CD4-positive, alpha-beta T cell treated with Interferon gamma for 1 hour (primary cell): ENCODE measurements at places on chromosomes 7 and 10.

- DNase-seq: no peak
Measured at GRCh38 chr10:21926949-21927348, 76.6 kb downstream of the DNAJC1 start.

- DNase-seq: no peak
Measured at GRCh38 chr7:74263399-74264120, 9.4 kb upstream of the RFC2 start.

- DNase-seq: no peak
Measured at GRCh38 chr10:126225672-126226008, 162.6 kb downstream of the ADAM12 start.

- no peak for DNase-seq
Measured at GRCh38 chr7:64774204-64774842, 19.9 kb upstream of the ZNF138 start.

- DNase-seq: no peak
Measured at GRCh38 chr10:129808092-129808983, 155.7 kb downstream of the EBF3 start.

GRCh38 chr7:77427996-77428603, 12.0 kb upstream of the GSAP start:
- DNase-seq: peak; percentile 62

DNA sequence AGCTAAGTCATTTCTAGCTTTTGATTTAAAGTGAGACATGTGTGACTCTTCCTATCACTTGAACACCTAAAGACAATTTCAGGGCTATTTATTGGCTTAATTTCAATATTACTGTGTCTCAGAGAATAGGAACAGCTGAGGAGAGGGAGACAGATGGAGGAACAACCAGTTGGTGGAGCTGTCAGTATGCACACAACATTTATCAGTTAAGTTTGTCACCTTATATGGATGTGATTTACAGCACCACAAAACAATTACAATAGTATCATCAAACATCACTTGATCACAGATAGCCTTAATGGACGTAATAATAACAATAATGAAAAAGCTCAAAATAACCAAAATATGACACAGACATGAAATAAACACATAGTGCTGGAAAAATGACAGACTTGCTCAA, 129.6 kb downstream of the NPSR1 start:
- DNase-seq: no peak

DNA sequence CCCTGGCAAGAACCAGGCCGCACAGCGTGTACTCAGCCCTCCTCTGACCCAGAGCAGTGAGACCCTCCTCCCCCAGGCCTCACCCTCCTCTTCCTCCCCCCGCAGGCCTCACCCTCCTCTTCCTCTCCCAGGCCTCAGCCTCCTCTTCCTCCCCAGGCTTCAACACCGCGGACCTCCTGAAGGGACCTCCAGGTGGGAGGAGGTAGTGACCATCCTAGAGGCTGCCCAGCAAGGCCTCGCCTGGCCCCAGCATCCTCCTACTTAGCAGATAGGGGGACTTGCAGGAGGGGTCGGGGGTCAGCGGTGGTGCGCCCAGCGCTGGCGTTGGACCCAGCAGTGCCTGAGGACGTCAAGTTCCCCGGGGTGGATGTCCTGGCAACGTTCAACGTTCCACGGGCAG, 270.8 kb downstream of the ELFN1 start:
- DNase-seq: no peak

GRCh38 chr7:7819442-7820247, 101.2 kb upstream of the RPA3 start:
- no peak for DNase-seq

DNA sequence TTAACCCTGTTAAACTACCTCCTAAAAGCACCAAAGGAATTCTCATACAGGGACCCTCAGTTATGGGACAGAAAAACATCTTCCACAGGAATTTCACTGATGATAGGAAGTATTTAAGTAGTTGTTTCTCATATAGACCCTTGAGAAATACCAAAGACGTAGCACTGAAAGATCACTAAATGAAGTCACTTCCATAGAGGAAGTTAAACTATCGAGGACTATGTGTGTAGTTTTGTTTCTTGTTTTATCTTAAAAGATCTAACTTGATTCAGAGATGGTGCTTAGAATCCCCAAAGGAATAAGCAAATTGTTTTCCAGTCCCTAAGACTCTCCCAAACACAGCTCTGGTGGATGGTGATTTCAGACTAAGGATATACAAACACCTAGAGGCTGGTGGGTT, 94.8 kb upstream of the AFAP1L2 start:
- DNase-seq: no peak

DNA sequence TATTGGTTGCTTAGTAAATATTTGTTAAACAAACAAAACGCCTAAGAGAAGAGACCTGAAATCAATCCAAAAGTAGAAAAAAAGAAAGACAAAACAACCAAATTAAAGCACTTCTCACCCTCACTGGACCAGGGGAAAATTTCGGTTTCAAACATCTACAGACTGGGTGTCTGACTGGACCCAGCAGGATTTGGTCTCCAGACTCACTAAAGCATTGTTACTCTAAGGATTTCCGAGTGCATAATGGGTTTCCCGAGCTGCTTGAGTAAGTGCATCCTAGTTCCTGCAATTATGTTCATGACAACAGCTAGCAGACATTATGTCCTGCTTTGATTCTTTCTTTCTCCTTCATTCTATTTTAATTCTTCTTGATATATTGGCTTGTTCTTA, 51.8 kb upstream of the FAM3C start:
- no peak for DNase-seq

DNA sequence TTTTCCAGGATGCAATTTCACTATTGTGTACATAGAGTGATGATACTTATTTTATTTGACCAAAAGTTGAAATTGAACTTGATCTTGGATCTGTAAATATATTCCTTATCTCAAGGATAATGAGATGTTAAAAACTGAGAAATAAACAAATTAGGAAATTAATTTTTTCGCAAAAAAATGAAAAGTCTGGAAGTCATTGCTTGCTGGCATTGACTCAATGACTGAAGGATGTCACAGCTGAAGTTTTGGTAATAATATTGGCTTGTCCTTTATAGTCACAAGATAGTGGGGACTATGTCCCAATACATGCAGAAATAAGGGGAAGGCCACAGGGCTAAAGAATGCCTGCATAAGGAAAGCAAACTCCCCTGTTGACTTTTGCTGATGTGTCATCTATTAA, 92.8 kb downstream of the FOXP2 start:
- DNase-seq: no peak

DNA sequence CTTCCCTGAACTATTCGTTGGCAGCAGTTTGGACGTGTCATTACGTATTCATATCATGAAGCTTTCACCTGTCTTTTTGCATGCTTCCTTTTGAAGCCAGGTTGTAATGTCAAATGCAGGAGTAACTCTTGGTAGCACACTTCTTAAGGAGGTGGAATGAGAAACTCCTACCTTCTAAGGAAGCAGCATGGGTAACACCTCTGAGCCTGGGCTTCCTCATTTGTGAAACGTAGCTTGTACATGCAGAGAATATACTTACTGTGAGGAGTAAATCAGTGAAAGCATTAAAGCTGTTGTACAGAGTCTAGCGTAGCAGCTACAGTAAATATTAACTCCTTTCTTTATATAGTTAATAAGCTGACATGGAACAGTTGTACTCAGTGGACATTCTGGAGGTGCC, 21.1 kb downstream of the CUL1 start:
- DNase-seq: no peak

DNA sequence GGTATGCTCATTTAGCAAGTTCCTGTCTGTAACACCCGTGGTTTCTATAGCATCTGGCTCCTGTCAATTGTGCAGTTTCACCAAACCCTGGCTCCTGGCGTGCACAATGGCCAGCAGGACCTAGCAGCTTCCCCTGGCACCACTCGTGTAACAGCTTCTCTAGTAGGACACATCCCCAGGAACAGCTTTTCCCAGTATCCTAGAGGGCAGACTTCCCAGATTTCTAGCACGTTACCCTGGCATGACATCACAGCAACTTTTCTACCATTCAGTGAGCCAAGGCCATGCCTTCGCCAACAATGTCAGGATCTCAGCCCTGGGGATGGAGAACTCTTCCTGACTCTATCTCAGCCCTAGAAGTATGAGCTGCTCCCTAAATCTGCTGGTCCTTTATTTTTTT, 6.5 kb downstream of the YME1L1 start:
- DNase-seq: no peak

DNA sequence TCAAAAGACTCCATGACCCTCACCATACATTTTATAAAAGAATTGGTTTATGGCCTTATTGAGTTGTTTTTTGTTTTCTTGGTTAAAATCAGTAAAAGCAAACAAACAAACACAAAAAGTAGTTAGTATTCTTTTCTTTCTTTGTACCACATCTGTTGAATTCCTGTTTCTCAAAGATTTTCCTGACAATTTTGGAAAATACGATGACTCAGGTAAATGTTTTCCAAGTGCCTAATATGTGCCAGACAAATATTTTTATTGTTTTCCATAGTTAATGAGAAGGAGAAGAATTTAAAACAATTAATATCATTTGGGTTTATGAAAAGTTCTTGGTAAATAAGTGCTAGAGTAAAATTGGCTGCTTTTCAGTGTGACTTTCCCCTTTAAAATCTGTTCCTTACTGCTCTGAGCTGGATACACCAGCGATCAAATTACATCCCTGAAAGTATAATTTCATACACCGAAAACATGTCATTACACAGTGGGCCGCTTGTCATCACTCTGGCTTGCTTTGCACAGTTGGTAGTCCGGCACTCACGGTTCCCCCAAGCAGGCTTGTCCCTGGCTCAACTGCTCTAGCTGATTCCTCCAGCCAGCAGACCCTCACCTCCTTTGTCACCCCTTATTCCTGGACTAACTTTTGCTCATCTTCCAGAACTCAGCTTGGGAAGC, 80.5 kb downstream of the TBXAS1 start:
- no peak for DNase-seq

- DNase-seq: no peak
Measured at GRCh38 chr7:1270181-1270580, 37.5 kb downstream of the UNCX start.

GRCh38 chr10:44696496-44696895, 214.6 kb upstream of the TMEM72 start:
- no peak for DNase-seq

- no peak for DNase-seq
Measured at GRCh38 chr7:79927116-79927515, 207.5 kb upstream of the GNAI1 start.

GRCh38 chr10:1462994-1463633, 274.2 kb downstream of the ADARB2 start:
- no peak for DNase-seq

DNA sequence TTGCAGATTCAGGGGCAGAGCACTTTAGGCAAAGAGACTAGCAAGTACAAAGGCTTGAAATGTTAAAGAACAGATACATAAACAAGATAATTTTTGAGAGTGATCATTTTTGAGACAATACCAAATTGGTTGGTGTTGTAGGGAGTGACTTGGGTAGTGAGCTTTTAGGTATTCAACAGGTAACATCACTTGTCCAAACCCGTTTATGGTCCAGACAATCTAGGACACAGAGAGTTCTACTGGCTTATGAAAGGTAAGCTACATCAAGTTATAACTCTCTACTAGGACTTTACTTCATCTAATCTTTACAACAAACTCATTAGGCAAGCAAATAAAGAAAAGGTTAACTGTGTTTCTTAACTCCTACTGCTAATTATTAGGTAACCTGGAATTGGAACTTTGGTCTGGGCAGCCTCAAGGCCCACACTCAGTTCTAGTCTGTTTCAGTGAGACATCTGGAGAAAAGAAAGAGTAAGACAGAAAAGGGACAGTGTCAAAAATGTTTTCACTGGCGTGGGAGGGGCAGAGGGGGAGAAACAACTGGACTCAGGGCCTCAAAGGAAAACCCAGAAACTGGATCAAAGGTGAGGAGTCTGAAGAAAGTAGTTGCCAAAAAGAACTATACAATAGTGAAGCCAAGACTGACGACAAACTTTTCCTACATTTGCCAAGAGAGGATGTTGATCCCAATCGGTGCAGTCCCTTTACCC, 39.2 kb downstream of the GNAT3 start:
- DNase-seq: no peak
